KG1 (cell line): ENCODE measurements at places on chromosomes 6 and 20.

DNA sequence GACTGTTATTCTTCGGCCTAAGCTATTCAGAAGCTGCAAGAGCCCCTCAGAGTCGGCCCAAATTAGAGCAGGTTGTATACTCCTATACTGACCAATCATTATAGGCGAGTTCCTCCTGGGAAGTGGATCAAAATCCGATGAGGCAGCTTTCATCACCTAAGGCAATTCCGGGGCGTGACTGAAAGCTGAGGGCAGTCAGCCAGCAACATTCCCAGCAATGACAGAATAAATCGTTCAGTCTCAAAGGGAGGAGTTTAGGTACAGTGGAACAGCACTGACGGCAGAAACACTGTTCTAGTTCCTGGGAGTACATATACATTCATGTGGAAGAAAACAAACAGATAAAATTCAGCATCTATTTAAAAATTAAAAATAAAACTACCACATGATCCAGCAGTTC lies 10.8 kb downstream of the HLA-DQB2 start:
- no peak for DNase-seq

GRCh38 chr6:163706500-163707087 lies 292.1 kb downstream of the QKI start:
- DNase-seq, result no peak

- no peak for DNase-seq
These were observed 8.4 kb upstream of the RNF217 start for GRCh38 chr6:124953808-124954207.

DNA sequence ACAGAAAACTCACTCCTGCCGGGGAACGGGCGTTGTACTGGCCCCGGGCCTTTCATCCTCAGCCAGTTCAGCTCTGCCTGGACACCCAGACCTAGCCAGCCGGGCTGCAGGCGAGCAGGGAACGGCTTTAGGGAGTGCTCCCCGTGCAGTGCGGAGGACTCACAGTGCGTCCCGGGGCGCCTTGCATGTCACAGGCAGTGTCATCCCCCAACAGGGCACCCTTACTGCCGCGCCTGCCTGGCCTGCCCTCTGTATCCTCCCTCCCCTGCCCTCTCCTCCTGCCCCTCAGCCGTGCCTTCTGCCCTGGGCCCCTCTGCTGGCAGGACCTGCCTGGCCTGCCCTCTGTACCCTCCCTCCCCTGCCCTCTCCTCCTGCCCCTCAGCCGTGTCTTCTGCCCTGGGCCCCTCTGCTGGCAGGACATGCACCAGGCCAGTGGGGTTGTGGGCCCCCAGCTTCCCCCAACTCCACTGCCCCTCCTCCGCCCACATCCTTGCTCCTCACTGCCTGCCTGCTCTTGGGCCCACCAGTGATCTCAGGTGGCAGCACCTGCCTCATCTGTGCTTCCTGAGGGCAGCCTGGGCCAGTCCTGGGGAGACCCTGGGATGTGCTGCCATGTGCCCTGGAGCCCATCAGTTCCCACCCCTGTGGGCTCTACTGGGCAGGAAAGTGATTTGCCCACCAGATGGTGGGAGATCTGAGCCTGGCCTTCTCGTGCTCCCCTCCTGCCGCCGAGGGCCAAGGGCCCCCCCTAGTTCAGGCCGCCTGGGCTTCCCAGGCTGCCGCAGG lies 43.0 kb downstream of the PYGB start:
- DNase-seq, result no peak

DNA sequence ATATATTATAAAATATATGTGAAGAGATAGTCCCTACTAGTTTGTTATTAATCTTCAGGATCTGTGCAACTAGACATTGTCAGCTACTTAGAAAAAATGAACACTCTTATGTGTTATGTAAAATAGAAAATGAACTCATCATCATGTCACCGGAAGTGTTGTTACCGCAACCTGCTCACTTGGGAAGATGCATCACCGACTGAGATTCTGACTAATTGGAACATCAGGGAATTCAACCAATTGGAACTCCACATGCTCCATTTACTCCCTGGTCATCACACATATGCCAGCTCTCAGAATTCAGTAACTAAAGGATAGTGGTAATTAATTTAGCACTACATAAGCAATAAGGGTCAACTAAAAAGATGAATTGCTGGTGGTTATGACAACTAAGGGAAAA lies 16.7 kb upstream of the B3GAT2 start:
- no peak for DNase-seq

DNA sequence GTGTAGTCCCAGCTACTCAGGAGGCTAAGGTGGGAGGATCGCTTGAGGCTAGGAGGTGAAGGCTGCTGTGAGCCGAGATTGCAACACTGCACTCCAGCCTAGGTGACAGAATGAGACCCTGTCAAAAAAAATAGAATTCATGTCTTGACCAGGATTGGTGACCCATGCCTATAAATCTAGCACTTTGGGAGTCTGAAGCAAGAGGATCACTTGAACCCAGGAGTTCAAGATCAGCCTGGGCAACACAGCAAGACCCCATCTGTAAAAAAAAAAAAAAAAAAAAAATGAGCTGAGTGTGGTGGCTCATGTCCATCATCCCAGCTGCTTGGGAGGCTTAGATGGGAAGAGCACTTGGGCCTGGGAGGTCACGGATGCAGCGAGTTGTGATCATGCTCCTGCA lies 34.3 kb downstream of the GINM1 start:
- no peak for DNase-seq

GRCh38 chr6:52010806-52011205 lies 76.6 kb downstream of the PKHD1 start:
- DNase-seq, result no peak

- no peak for DNase-seq
These were observed 226.5 kb upstream of the CDYL start for GRCh38 chr6:4549556-4550226.

DNA sequence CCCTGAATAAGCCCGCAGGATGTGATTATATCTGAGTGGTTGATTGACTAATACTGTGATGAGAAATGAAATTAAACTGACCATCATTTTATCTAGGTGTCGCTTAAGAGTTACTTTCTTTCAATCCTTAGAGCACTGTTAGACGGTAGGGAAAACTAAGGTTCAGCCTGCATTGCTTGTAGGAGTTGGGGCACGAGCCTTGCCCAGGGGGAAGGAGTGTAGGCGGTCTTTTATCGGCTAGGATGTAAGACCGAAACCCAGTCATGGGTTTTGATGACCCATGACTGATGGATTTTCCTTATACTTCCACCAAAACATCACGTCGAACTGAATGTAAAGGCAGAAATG lies 392 bp upstream of the TASP1 start:
- DNase-seq, result no peak

DNA sequence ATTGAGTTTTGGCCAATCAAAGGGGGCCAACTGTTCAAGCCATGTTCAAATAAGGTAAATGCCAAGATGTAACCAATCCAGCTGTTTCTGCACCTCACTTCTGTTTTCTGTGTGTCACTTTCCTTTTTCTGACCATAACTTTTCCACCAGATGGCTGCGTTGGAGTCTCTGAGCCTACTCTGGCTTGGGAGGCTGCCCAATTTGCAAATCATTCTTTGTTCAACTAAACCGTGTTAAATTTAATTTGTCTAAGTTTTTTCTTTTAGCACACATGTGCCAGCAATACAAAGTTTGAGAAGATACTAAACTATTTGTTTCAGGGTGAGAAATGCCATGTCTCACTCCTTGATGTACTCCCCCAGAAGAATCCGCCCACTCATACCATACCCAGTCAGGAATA lies 52.1 kb downstream of the IYD start:
- DNase-seq, result no peak

DNA sequence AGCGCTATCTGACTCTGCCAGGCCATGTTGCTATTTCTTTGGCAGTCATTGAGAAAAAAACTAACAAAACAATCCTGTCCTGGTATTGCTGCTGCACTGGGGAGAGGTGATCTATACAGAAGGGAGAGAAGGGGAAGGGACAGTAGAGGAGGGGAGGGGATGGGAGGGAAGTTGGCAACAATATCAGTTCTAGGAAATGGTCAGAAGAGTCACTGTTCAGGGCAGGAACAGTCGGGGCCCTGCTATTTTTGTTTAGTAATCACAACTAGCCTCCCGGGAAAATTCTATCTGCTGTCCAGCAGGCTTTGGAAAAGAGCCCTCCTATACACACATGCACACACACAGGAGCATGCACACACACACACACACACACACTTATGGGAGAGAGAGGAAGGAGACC lies 142.3 kb upstream of the CARMIL1 start:
- DNase-seq, result no peak

- DNase-seq, result no peak
These were observed 898.9 kb upstream of the EYS start for GRCh38 chr6:66605971-66606370.

DNA sequence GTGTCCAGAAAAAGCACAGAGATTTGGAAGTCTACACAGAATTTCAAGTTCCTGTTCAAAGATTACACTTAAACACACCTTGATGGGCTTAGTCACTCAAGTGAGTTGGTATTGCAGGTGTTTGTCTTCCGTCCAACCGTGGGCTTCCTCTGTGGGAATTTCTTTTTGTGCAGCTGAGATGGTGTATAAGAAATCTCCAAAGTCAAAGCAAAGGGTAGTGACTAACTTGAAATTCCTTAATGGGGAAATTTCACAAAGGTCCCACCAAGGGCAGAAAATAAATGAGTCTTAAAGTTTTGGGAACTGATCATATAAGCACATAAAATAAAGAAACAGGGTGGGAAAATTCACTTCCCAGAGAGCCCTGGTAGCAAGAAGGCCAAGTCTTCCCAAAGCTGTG lies 102.0 kb upstream of the TNFAIP3 start:
- no peak for DNase-seq

GRCh38 chr6:548091-548490 lies 108.8 kb downstream of the HUS1B start:
- DNase-seq, result no peak

- no peak for DNase-seq
These were observed 47.0 kb downstream of the ARID1B start for GRCh38 chr6:156824142-156824541.

GRCh38 chr20:41512624-41513023 lies 105.6 kb downstream of the CHD6 start:
- DNase-seq, result no peak

DNA sequence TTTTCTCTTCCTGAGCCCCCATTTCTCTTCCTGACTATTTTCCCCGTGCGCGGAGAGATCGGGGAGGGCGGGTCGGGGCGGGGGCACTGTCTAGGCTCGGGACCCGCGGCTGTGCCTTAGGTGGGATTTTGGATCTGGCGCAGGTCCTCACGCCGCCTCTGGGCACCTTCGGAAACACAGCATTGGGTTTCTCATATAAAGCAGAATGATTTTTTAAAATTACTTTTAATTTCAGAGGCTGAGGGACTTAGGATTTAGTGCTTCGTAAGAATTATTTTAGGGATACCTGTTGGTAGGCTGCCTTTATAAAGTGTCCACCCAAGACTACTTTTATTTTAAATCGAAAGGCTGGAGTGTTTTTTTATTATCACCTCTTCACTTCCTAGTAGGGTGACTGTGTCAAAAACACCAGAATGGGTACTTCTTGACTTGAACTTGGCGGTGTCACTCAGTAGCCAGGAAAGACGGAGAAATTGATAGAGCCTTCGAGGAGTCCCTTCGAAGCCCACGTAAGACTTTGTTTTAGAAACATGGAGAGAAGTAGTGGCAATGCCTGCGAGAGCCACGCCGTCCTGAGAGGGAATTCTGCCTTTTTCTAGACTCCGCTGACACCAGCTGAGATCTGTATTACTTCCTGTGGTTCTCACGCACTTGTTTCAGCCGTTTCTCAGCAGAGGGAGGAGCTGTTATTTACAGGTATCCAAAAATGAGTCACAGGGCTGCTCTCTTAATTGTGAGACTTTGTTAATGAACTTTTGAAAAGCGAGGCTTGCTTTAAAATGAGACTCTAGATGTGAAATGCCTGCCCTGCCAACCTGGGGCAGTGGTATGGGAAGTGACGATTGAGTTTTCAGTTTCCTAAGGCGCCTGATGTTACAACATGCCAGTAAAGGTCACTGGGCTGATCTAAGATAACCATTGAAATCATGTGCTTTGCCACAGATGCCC lies 667 bp downstream of the STX11 start:
- no peak for DNase-seq

DNA sequence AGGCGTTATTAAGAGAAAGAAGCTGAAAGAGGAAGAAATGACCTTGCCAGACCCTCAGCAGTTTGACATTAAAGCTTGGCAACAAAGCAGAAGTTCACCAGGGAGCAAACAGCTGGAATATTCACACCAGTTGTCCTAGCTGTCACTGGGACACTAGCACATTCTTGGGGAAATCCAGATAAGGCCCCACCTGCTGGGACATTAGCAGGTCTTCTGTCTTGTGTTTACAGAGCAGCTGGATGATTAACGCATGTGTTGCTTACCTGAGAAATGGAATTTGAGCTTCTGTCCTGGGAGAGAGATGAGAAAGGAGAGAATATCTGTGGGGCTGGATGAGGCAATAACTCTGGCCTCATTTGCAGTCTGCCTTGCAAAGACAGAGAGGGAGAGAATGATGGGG lies 137.6 kb upstream of the RIN2 start:
- no peak for DNase-seq

- no peak for DNase-seq
These were observed 27.4 kb downstream of the COL11A2 start for GRCh38 chr6:33164665-33165373.

DNA sequence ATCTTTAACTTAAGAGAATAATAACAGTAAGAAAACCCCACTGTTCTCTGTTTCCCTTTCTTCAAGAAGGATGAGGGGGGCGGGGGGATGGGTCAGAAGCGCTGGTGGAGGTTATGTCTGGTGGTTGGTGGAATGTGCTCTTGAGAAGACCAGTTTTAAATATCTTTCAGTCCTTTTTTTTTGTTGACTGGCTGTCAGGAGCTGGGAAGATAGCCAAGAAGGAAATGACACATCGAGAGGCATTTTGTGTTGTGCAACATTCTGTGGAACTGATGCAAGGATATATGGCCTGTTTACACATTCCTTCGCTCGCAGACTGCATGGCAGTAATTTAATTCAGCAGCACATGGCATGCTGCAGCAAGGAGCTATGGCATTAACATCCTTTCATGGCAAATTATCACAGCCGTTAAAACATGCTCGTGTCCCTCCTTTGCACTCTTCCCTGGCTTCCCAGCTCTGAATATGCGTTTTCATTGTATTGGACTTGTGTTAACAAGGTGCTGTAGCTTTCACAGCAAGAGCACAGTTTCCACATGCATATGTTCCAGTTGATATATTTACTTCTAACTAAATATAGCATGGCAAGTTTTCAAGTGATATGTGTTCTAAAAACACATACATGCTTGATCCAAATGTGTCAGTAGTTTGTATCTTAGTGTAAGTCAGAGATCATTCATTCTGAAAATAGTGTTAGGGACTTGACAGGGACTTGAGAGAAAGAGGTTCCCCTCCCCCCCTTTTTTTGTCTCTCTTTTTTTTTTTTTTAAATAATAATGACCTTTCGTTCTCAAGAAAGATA lies 68.2 kb upstream of the SUPT3H start:
- DNase-seq, result peak; percentile 89

GRCh38 chr6:90173262-90173925 lies 123.2 kb downstream of the BACH2 start:
- no peak for DNase-seq

DNA sequence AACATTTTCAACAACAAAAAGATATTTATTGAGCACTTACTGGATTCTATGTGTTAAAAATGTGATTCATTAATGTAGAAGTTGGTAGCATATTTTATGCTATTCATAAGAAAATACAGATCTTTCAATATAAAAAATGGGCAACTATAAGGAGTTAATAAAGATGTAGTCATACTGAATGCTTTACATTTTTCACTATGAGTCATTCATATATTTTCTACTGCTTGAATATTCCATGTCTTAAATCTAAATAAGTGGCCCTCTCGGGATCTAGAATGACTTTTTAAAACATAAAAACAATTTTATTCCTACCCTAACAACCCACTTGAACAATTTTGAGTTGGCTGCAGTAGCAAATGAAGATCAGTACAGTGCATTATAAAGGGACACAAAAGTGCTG lies 362.1 kb downstream of the PHF3 start:
- DNase-seq, result no peak

GRCh38 chr6:12473494-12473893 lies 183.3 kb downstream of the EDN1 start:
- DNase-seq, result no peak
